Choroid plexus epithelial cell (primary cell): ENCODE measurements at places on chromosomes 5 and 9.

DNA sequence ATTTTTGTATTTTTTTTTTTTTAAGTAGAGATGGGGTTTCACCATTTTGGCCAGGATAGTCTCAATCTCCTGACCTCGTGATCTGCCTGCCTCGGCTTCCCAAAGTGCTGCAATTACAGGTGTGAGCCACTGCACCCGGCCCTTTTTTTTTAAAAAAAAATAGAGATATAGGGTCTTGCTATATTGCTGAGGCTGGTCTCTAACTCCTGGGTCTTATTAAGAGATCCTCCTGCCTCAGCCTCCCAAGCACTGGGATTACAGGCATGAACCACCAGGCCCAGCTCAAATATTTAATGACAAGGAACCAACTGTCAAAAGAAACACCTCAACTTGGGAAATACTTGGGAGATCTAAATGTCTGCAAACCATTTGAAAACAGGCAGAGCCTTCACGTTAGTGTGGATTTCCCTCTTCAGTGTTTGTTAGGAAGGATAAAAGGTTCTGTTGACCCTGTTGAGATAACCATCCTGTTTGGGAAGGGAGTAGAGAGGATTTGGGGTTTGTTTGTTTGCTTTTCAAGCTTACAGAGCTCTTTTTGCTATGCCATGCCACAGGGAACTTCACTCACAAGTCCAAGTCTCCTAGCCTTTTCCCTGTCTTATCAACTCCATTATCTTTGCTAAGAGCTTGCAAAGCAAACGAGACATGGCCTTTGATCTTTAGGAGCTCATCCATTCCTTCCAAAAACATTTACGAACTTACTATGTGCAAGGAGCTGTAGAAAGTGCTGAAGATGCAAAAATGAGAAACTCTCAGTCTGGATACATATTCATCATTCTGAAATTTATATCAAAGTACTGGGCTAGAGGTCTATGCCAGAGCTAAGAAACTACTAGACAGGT, 7.5 kb downstream of the FAXDC2 start:
- DNase-seq, result no peak

DNA sequence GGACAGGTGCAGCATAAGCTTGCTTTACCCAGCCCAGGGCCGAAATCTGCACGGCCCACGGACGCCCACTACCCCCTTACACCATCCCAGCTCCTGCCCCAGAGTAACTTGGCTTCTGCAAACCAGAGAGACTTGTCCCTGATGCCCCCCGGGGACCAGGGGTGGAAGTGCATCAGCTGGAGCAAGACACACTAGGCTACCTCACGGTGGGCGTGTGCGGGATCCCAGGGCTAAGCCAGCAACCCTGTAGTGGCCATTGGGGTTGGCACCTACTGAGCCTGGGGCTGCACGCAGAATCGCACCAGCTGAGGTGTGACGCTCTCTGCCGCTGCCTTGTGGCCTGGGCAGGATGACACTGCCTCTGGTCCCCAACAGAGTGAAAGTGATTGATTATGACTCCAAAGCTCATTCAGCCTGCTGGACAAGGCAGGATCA, 6.1 kb upstream of the ZNF79 start:
- DNase-seq, result peak; percentile 33

GRCh38 chr9:101353683-101354082, 31.1 kb downstream of the BAAT start:
- no peak for DNase-seq

GRCh38 chr9:126694206-126695081, 80.7 kb downstream of the LMX1B start:
- DNase-seq, result no peak

GRCh38 chr9:117705386-117705785, 1.2 kb downstream of the TLR4 start:
- no peak for DNase-seq

GRCh38 chr5:143025971-143026370, 255.8 kb downstream of the ARHGAP26 start:
- DNase-seq, result no peak

GRCh38 chr5:756865-757345, 27.6 kb downstream of the ZDHHC11B start:
- no peak for DNase-seq

DNA sequence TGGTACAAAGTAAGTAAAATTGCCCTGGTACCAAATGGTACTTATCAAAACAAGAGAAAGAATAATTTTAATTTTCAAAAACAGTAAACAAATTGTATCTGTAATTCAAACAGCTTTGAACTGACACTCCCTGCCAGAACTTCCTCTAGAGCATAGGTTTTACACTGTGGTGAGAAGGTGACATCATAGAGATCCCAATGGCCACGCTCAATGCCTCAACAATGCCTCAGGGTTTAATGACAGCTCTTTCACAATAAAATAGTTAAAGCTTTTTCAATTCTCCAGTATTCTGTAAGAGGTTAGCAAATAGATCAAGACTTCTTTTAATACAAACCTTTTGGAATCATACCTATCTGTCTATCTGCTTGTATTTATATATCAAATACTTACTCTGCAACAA, 437.1 kb downstream of the PRR16 start:
- DNase-seq, result no peak
